Eye (tissue), 1 donor: ENCODE measurements at places on chromosomes 3 and 15.

DNA sequence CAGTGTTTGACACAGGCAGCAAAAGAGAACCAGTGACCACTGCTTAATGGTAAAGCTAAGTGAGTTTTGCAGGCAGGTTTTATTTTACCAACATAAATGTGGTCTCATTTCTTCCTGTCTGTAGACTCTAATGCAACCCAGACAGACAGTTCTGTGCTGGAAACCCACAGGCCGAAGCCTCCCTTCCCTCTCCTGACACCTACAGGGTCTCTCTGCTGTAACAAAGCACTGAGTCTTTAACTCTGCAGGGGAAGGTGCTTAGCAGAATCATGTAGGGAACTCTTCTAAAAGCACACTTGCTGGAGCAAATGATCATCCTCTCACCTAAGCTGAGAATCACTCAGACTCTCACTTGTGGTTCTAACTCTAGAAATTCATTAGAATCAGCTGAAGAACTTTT is 200.3 kb downstream of the KBTBD8 start:
- DNase-seq = no peak

- DNase-seq = no peak
These were observed 72.0 kb downstream of the MYO1E start for GRCh38 chr15:59300618-59301139.

DNA sequence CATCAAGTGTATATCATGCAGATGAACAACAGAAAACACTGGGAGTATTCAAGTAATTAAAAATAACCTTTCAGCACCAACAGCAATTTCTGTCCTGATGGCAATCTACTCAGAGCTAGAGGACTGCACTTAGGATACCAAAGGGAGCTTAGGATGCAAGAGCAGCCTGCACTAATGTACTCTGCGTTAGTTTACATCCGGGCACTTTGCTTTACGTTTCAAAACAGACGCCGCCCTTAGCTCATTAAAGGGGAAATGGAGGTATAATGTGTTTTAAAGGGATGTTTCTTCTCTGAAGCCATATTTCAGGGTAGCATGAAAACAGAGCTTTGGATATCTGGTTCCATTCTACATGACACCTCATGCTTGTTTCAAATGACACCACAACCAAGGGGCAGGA is 14.0 kb upstream of the B3GNT5 start:
- DNase-seq = no peak

GRCh38 chr15:62732078-62732477 is 310.5 kb upstream of the TPM1 start:
- DNase-seq = no peak

- no peak for DNase-seq
These were observed 1.6 kb downstream of the TRA2B start for GRCh38 chr3:185936273-185936629.

GRCh38 chr3:184311633-184312032 is 2.8 kb upstream of the EIF4G1 start:
- no peak for DNase-seq

- peak; percentile 71 for DNase-seq
These were observed 944 bp downstream of the SLITRK3 start for GRCh38 chr3:165195241-165195639.

DNA sequence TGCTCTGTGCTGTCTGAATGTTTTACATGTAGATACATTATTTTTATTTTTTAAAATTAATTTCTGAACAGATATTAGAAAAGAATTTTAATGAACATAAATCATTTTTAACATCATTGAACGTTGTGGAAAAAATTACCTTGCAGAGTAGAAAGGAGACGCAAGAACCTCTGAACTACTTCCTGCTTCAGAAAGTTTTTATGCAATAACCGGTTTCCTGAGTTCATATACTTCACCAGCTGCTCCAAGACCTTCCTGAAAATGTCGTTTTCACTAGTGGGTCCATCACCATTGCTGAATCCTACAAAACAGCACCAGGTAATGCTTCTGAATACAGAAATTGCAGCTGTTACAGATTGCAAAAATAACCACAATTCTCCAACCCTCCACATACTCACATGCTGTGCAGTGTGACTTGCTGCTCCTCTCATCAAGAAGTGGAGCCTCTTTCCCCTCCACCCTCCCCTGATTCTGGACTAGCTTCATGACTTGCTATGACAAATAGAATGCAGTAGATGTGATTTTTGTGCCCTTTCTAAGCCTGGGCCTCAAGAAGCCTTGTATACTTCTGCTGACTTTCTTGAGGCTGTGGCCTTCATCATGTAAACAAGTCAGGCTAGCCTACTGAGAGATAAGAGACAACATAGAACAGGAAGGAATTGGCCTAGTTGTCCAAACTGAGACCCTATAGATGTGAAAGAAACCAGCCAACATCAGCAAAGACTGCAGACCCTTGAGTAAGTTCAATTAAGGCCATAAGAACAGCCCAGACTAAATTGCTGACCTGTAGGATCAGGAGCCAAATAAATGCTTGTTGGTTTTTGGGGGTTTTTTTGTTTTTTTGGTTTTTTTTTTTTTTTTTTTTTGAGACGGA is 80.4 kb downstream of the TRANK1 start:
- no peak for DNase-seq

DNA sequence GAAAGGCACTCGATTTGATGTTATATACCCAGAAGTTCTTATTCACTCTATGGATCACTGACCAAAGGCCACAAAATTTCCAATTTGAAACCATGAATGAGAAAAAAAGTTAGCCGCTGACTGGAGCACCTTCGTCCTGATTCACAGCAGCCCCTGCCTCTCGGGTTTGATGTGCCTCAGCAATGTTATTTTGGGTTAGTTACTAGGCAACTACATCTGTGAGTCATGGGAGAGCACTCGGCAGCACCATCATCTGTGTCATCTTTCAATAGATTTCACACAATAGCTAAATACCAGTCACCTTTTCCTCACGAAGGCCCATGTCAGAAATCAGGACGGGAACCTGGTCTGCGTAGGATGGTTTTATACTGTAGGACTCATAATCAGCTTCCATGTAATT is 269.2 kb downstream of the ZBBX start:
- peak; percentile 24 for DNase-seq

GRCh38 chr3:168801794-168802193 is 706.1 kb upstream of the GOLIM4 start:
- no peak for DNase-seq

DNA sequence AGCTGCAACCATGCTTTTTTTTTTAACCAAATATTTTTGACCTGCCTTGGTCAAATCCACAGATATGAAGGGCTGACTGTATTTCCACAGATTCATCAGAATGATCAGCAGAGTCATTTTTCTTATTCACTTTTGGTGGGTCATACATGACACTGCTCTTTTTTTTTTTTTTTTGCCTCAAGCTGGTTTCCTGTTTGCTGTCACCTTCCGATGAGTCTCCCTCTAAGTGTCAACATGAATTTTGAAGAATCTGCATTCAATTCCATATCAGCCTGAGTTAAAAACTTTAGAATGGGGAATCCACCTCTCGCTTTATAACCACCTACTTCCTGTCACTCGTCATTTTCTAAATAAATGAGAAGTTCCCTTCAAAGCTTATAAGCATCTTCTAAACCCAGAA is 2.2 kb upstream of the SLC12A8 start:
- no peak for DNase-seq

DNA sequence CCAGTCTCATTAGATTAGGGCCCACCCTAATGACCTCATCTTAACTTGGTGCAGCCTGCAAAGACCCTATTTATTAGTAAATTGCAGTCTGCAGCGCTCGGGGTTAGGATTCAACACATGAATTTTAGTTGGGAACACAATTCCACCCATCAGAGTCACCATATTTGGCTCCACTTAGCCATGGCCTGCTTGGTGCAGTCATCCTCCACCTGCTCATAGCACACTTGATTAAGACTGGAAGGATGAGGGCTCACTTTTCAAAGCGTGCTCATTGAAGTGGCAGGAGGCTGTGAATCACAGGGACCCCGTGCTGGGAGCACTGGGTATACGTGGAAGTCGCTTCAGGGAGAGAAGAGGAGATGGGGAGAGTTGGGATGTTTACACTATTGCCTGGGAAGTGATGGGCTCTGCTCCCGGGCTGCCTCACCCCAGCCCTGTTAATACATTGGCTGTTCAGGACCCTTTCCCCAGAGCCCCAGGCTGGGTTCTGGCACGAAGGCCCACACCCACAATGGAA is 68.2 kb downstream of the ASB7 start:
- no peak for DNase-seq

DNA sequence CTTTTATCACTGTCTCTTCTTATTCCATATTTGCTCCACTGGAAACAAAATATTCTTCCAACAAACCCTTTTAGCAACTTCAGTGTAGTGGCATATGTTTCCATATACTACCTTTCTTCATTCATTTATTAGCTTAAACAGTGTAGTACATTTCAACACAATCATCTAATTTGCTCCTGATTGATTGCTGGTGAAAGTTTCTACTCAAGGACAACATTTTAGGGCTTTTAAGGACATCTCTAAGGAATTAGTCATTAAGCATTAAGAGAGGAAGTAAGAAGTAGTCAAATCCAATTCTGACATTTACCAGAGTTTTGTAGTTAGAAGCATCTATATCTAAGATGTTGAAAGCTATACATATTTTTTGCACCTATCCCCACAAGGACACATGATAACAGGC is 55.8 kb downstream of the RSRC1 start:
- no peak for DNase-seq

GRCh38 chr3:184539801-184540435 is 21.7 kb upstream of the EPHB3 start:
- DNase-seq = no peak

GRCh38 chr15:73270366-73271097 is 98.2 kb downstream of the HCN4 start:
- no peak for DNase-seq

DNA sequence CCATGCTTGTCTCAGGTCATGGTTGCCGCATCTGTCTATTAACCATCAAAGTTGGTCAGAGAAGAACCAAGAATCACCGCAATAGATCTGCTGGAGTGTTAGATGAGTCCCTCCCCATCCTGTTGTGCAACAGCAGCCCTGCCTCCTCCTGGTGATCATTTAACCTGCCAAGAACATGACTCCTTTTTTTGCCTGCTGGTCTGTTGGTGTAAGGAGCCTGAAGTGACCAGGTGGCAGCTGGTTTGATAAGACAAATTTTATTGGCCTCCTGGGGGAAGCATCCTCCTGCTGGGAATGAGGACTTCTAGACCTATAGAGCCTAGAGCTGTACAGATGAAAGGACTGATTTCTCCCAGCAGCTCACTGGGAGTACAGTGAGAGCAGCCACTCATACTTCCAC is 43.5 kb upstream of the RAF1 start:
- no peak for DNase-seq

GRCh38 chr15:71495398-71495780 is 315.0 kb upstream of the NR2E3 start:
- DNase-seq = no peak

DNA sequence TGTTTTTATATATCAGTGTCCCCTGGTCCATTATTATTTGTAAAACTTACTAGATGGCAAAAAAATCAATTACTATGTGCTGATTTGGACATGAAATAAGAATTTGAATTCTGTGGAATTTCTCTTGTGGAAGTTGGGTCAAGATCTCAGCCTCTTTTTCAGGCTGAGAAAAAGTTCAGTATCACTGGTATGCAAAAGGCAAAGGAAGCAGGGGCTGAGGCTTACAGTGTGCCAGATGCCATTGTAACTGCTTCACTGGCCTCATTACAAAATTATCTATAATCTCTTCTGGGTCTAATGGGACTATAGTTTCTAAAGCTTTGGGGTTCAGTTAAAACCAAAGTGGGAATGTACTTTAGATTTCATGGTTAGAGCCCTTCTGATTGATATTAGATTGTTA is 125.9 kb upstream of the SLC7A14 start:
- no peak for DNase-seq

DNA sequence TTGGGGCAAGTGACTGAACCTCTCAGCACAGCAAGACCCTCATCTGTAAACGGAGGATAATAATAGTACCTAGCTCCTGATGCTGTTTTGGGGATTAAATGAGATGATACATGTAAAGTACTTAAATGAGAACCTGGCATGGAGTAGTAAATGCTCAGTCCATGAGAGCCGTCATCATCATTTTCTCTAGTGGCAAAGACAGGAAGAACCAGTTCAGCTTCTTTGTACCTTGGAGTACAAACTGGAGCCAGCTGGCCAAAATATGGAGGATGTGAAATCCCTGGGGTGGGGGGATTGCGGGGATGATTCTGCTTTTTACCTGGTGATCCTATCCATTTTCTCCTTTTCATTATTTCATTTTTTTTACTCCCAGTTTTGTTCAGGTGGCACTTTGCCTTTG is 204.2 kb upstream of the LRRN1 start:
- DNase-seq = no peak

GRCh38 chr3:6753536-6753935 is 107.4 kb upstream of the GRM7 start:
- no peak for DNase-seq

- DNase-seq = no peak
These were observed 55.8 kb downstream of the LPP start for GRCh38 chr3:188209740-188210139.

GRCh38 chr15:26433818-26434217 is 339.0 kb downstream of the GABRB3 start:
- DNase-seq = no peak

- DNase-seq = no peak
These were observed 167.3 kb upstream of the RORA start for GRCh38 chr15:61396235-61396919.

- no peak for DNase-seq
These were observed 375.3 kb downstream of the PLOD2 start for GRCh38 chr3:145785668-145786067.

DNA sequence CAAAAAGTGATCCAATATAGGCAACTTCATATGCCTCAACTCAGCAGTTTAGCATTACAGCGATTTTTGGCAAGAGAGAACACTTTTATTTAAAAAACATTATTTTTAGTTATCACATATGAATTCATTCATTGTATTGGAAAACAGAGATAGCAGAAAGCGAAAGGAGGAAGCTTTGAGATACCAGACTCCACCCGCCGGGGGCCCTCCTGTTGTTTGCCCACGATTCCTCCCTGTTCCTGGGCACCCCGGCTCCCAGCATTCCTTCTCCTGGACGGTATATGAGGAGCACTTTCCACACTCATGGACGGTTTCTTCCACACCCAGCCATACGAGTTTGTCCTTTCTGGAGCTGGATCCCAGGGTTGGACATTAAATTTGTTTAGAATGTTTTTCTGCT is 18.2 kb downstream of the APBA2 start:
- DNase-seq = no peak

- peak; percentile 39 for DNase-seq
These were observed 45.6 kb upstream of the LDHAL6B start for GRCh38 chr15:59160880-59161593.

GRCh38 chr15:96703091-96703490 is 372.6 kb downstream of the NR2F2 start:
- DNase-seq = peak; percentile 55

GRCh38 chr15:25777037-25777436 is 86.1 kb downstream of the ATP10A start:
- DNase-seq = no peak
